Activated CD4-positive, alpha-beta T cell treated with anti-CD3 and anti-CD28 coated beads for 36 hours (primary cell): ENCODE measurements at places on chromosomes 3 and 15. TPM values are rescaled to one million over a fixed set of nuclear protein-coding genes. Genes with fewer than 3 reads are reported as not detected.

TEX55 gene
- total RNA-seq, result not detected

FBXO40 gene
- total RNA-seq, result not detected

RASL12 gene
- total RNA-seq, result not detected

DNA sequence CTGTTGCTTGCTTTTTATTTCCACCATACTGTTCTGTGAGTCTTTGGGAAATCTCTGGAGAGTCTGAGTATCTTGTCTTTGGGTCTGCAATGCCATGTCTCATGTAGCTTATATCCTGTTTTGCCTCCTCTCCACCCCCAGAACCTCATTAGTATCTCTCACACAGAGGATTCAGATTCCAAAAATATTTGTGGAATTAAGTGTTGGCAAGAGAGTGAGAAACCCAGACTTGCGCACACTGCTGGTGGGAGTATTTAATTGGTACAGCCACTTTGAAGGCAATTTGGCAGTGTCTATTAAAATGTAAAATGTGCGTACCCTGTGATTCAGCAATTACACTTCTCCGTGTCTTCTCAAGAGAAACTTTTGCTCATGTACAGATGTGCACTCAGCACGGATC is 68.6 kb downstream of the ZNF621 start:
- H3K36me3 ChIP-seq, result no peaks in the 10 kb centered on the region
- no peak overlapping the region for H3K4me3 ChIP-seq
- H3K4me1 ChIP-seq, result peaks cover 3% of the 10 kb centered on the region
- no peak for DNase-seq

DNA sequence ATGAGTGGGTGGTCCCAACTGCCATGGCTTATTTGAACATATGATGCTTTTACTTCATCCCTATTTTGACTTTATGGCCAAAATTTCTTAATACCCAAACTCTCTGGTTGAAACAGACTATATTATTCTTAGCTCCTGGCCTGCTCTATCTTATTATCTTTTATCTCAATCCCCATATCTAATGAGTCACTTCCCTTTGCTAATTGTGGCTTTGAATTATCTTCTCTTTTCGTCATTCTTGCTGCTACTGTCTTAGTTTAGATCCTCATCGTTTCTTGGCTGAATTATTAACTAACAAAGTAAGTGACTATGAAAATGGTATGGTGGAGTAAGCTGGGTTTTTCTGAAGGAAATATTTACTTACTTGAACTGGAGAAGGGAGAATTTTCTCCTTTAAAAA is 28.2 kb upstream of the DNAJC19 start:
- peaks cover 8% of the 10 kb centered on the region for H3K27me3 ChIP-seq
- DNase-seq, result no peak
- no peaks in the 10 kb centered on the region for H3K4me1 ChIP-seq
- H3K27ac ChIP-seq, result no peak overlapping the region
- no peak overlapping the region for H3K4me3 ChIP-seq
- H3K36me3 ChIP-seq, result no peaks in the 10 kb centered on the region

DNA sequence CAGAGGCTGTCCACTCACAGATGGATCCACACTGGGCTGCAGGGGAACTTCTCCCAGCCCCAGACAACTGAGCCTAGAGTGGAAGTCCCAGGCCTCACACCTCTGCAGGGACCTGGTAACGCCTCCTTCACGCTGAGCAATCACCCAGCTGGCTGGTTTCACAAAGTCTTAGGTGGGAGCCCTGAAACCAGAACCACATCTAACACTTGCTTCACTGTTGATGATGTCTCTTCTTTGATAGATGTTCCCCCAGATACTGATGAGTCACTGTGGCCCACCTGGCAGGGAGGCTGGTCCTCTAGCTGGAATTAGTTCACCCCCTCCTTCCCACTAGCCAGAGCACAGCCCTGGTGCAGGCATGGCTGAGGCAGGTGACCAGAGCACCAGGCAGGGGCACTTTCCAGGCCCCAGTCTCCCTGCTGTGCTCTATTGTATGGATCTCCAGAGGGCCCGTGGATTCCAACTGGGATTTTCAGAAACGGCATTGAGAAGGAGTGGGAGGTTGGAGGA is 33.5 kb downstream of the MYL3 start:
- H3K4me1 ChIP-seq, result peaks cover 10% of the 10 kb centered on the region
- H3K4me3 ChIP-seq, result no peak overlapping the region
- H3K27ac ChIP-seq, result no peak overlapping the region
- DNase-seq, result peak; percentile 63

DNA sequence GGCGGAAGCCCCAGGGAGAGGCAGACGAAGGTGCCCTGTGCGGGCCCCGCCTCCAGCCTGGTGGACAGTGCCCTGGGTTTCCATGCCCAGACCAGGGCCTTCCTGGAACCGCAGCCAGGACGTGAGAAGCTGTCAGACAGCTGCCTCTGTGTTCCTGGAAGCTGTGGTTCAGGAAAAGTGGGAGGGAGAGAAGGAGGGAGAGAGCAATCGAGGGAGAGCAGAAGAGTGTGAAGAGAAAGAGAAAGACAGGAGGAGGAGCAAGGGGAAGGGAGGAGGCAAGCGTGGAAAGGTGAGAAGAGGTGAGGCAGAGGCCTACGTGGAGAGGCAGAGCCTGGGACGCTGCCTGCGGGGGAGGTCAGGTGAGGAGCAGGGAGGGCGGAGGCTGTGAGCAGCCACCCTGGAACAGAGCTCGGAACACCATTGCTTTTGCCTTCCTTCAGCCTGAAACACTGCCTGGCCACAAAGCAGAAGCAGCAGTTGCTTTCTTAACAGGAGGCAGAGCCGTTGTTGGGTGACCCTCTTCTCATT is 18.6 kb downstream of the ZDHHC19 start:
- H3K4me3 ChIP-seq, result peak overlapping the region; percentile 40
- peaks cover 30% of the 10 kb centered on the region for H3K4me1 ChIP-seq
- H3K27ac ChIP-seq, result peak overlapping the region; percentile 95
- no peaks in the 10 kb centered on the region for H3K36me3 ChIP-seq

DNA sequence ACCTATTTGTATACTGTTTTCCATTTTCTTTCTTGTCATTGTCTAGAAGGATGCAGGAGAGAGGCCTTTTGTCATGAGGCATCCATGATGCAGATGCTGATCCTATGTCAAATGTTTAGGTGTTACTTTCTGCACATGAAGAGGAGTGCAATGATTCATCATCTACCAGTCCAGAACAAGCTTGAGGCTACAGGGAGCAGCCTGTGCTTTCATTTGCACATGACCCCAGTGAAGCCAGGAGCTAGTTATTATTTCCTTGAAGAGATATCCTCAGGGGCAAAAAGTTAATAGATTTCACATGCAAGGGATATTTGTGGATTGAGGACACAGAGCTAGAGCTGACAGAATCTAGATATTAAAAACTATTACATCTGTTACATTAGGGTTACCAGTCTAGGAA is 204.4 kb upstream of the TGFBR2 start:
- H3K36me3 ChIP-seq, result no peaks in the 10 kb centered on the region
- peaks cover 13% of the 10 kb centered on the region for H3K4me1 ChIP-seq
- DNase-seq, result no peak
- no peak overlapping the region for H3K4me3 ChIP-seq
- H3K27me3 ChIP-seq, result no peaks in the 10 kb centered on the region
- no peak overlapping the region for H3K27ac ChIP-seq

DNA sequence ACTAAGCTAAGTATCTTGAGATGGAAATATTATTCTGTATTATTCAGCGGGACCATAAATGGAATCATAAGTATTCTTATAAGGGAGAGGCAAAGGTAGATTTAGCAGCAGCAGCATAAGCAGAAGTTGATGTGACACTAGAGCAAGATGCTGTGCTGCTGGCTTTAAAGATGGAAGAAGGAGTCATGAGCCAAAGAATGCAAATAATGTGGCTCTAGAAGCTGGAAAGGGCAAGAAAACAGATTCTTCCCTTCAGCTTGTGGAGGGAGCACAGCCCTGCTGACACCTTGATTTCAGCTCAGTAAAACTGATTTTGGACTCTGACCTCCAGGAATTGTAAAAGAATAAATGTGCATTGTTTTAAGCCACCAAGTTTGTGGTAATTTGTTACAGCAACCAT is 144.2 kb upstream of the ANKRD28 start:
- H3K27me3 ChIP-seq, result peaks cover 4% of the 10 kb centered on the region
- no peak overlapping the region for H3K4me3 ChIP-seq
- no peaks in the 10 kb centered on the region for H3K4me1 ChIP-seq
- no peak overlapping the region for H3K27ac ChIP-seq

- H3K27me3 ChIP-seq, result no peaks in the 10 kb centered on the region
- peaks cover 19% of the 10 kb centered on the region for H3K4me1 ChIP-seq
- no peaks in the 10 kb centered on the region for H3K36me3 ChIP-seq
- H3K4me3 ChIP-seq, result no peak overlapping the region
- no peak for DNase-seq
Observed at GRCh38 chr3:71868876-71869275, 83.9 kb upstream of the PROK2 start.

DNA sequence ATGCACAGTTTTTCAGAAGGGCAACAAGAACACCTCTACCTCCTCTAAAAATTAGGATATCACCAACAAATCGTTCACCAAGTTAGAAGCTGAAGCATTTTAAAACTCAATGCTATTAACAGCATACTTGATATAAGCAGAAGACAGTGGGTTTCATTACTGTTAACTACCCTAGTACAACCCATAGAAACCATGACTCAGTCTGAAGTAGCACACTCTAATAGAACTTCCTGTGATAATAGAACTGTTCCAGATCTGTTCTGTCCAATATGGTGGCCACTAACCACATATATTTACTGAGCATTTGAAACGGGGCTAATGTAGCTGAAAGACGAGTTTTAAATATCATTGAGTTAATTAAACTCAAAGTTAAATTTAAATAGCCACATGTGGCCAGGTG is 1075.6 kb downstream of the FHIT start:
- no peak overlapping the region for H3K27ac ChIP-seq
- no peaks in the 10 kb centered on the region for H3K36me3 ChIP-seq
- H3K4me3 ChIP-seq, result no peak overlapping the region
- H3K4me1 ChIP-seq, result peaks cover 10% of the 10 kb centered on the region

DNA sequence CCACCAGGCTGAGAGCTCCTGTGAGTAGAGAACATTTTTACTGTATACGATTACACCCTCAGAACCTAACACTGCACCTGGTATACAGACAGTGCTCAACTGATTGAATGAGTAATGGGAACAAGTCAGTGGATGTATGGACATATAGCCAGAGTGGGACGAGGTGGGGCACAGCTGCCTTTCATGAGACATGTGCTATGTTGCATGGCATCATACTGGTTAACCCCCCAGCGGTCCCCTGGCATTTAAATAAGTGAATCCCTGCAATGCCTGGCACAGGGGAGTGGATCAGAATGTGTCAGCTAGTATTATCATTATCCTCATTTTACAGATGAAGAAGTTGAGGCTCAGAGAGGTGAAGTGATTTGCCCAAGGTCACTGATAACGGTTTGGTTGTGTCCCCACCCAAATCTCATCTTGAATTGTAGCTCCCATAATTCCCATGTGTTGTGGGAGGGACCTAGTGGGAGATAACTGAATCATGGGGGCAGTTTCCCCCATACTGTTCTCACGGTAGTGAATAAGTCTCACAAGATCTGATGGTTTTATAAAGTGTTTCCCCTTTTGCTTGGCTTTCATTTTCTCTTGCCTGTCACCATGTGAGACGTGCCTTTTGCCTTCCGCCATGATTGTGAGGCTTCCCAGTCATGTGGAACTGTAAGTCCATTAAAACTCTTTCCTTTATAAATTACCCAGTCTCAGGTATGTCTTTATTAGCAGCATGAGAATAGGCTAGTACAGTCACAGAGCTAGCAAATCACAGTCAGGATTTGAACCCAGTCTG is 56.0 kb upstream of the ATP2B2 start:
- H3K4me3 ChIP-seq, result no peak overlapping the region
- H3K27ac ChIP-seq, result no peak overlapping the region
- peaks cover 11% of the 10 kb centered on the region for H3K4me1 ChIP-seq
- DNase-seq, result no peak
- H3K27me3 ChIP-seq, result peaks cover 19% of the 10 kb centered on the region
- H3K36me3 ChIP-seq, result no peaks in the 10 kb centered on the region

GRCh38 chr3:178482981-178483380 is 53.3 kb upstream of the KCNMB2 start:
- H3K27ac ChIP-seq, result no peak overlapping the region
- DNase-seq, result no peak
- H3K36me3 ChIP-seq, result no peaks in the 10 kb centered on the region

DNA sequence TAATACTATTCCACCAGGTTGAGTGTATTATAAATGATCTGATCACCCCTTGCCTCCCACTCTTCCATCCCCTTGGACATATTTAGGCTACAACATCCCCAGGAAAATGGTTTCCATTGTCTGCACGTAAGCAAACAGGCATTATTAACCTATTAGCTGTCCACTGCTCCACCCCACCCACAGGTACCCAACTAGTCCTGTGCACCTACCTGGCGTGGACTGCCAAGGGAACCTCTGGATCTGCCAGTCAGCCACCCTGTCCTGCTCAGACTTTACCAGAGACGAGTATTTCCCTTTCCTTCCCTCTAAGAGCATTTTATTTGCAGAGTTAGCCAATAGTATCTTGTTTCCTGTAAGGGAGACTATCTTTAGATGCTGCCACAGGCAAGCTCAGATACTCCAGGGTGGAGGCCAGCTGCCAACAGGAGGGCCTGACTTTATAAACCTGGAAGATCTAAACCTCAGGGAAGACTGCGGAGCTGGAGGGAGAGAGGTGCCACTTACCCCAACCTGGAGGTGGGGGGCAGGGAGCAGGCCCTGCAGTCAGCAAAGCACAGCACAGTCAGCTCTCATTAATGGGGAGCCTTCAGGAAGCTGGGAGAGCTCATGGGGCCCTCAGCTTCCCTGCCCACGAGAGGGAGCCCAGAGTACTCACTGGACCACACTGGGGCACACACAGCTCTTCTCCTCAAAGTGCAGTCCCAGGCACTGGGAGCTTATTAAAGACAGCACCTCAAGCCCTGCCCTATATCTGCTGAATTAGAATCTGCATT is at the start of gene CX3CR1:
TSS of gene CX3CR1 (minus strand) at position 292 of the 773 bp plus-strand sequence. CDS start 13,527 bp downstream, outside the sequence.
- no peak for DNase-seq
- H3K4me3 ChIP-seq, result no peak within 1 kb of the TSS
- no peaks in the 10 kb centered on the region for H3K27me3 ChIP-seq
- peaks cover 11% of the 10 kb centered on the region for H3K4me1 ChIP-seq
- H3K36me3 ChIP-seq, result no peaks in the 10 kb centered on the region
